ENCODE measurements at places on chromosomes 2 and 18.

DNA sequence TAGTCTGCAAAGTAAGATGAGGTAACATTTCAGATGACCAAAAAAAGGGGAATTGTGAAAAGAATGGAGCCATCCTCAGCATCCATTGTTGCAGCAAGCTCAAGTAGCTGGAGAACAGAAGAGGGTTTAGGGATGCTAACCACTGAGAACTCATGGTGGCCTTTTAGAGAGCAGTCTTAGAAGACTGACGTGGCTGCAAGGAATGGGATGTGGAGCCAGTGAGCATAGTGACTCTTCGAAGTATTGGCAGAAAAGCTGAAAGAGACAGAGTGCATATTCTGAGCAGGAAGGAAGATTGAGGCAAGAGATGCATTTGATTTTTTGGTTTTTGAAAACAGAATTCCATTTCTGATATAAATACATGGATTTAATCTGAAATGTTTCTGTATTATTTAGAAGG lies 151.2 kb downstream of the UBE2E3 start:
- DNase-seq = no peak

DNA sequence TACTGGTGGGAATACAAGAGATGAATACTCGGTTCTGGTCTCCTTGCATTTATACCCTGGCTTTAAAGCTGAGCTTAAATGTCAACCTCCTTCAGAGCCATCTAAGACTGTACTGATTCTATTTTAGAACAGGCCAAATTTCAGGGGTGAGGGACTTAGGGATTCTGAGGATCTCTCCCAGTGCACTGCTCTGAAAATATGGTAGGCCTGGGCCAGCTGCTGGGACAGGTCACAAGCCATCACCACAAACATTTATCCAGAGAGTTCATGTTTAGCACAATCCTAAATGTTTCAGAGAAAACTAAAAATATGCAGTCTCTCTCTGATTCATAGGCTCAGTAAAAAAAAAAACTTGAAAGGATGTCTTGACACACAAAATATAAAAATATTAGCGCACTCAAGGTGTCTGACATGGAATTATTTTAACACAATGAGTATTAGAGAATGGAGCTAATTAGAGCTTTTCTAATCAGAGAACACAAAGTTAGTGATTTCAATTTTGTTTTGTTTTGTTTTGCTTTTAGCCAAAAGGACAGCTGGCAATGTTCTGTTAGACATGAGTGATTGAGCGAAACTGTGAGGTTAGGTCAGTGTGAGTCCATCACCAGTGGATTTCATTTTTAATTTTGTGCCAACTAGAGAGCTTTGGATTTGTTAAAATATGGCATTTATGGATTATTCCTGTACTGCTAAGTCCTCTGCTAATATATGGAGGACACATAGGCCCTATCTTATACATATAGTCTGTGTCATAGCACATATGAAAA lies 38.8 kb downstream of the MFSD6 start:
- no peak for DNase-seq

DNA sequence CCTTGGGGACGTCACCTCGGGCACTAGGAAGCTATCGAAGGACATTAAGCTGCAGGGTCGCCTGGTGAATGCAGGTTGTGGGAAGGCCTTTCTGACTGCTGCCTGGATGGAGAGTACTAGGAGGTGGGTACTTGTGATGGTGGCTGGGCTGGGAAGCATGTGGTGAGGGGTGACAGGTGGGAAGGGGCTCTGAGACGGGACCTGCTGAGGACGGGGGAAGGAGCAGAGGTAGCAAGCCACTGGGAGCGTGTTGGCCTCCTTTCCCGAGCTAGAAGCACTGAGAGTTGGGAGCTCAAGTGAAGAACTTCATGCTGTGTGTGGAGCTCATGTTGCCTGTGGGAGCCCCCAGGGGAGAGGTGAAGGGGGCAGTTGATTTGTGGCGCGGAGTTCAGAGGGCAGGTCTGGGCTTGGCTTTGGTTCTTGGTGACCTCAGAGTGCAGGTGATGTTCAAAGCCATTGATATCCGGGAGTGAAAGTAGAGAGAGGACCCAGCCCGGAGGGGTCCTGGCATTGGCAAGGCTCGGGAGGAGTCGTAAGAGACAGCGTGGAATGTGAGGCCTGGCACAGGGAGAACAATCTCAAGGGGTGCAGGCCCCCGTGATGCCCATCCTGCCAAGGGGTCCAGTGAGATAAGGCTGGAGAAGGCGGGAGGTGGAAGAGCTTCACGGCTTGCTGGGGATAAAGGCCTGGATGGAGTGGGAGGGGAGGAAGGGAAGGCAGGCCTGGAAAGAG lies 13.2 kb downstream of the MROH2A start:
- DNase-seq = no peak

- DNase-seq = no peak
These were observed 65.2 kb downstream of the BCL11A start for GRCh38 chr2:60488291-60488690.

GRCh38 chr2:231378026-231378722 lies 17.3 kb upstream of the B3GNT7 start:
- DNase-seq = no peak

GRCh38 chr2:63665846-63666475 lies 77.2 kb downstream of the MDH1 start:
- DNase-seq = no peak

GRCh38 chr2:80126596-80127189 lies 177.9 kb downstream of the LRRTM1 start:
- DNase-seq = no peak

- no peak for DNase-seq
These were observed 136.4 kb downstream of the HDAC4 start for GRCh38 chr2:239264492-239264837.

GRCh38 chr2:3075991-3076340 lies 301.7 kb downstream of the EIPR1 start:
- no peak for DNase-seq

DNA sequence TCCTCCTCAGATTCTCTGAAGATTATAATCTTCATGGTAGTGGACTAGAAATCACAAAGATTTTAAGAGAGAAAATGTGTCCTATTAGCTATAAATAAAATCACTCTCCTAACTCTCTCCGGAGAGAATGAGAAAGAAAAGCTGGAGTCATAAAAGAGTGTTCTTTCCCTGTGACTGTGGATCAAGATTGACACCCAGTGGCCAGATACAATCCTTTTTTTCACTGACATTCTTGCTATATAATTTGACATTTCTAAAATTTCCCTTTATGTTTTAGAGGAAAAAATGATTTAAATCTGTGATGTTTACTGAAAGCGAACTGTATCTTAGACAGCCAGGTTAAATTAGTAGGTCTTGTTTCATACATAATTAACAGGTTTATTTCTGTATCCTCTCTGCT lies 35.4 kb upstream of the LRP2 start:
- no peak for DNase-seq

DNA sequence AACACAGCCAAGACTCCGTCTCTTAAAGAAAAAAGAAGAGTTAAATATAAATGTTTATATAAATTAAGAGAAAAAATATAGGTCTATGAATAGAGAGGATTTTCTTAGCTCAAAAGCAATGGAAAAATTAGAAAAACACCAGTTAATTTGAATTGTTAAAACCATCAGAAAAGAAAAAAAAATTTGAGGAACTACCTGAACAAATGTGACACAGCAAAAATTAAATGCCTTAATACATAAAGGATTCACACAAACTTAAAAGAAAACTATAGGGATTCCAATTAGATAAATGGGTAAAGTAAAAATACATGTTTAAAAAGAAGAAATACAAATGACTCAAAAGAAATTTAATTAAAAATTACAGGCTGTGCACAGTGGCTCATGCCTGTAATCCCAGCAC lies 147.9 kb upstream of the DNMT3A start:
- DNase-seq = no peak

DNA sequence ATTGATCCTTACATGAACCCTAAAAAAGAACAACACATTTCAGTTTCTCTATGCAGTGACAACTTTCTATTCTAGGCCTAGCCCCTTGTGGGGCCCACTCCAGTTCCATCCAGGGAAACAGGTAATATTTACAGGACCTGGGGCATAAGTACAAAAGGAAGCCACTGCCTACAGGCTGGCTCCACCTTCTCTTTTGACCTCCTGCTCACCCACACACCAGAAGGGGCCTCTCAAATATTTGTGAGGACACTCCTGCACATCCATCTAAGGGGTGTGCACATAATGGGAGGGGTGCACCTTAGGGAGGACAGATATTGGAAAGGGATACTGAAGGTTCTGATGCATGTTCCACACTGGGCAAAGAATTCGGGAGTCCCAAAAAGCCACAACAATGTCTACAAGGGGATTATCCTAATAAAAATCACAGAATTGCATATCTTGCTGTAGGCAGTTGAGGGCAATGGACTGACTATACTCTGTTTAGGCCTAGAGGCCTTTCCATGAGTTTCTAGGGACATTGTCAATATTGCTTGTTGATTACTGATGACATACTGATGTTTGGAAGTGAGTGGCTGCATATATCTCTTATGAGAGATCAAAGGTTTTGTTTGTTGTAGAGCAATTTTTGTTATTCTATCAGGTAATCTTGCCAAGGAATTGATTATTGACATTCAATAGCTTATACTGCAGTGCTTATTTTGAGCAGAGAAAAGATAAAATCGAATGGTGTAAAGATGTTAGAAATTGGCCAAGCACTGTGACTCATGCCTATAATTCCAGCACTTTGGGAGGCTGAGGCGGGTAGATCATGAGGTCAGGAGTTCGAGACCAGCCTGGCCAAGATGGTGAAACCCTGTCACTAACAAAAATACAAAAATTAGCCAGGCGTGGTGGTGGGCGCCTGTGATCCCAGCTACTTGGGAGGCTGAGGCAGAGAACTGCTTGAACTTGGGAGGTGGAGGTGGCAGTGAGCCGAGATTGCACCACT lies 23.8 kb upstream of the HNRNPA3 start:
- DNase-seq = no peak

- no peak for DNase-seq
These were observed 36.1 kb upstream of the B3GNT7 start for GRCh38 chr2:231359441-231359840.

DNA sequence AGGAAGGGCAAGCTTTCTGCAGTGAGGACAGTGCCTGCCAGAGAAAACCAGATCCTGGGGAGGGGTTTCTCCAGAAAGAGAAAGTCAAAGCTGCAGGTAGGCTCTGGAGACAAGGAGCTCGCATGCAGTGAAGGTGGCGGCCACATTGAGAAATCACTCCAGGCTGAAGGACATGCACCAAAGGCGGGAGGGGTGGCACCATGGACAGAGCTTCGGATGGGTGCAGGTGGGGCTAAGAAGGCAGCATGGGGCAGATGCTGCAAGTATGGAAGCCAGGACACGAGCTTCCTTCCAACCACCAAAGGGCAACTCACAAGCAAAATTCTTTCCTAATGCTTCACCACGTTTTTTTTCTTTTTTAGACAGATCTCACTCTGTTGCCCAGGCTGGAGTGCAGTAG lies 104.4 kb upstream of the SLC35G4 start:
- no peak for DNase-seq

GRCh38 chr2:234269769-234270204 lies 219.3 kb downstream of the SPP2 start:
- DNase-seq = no peak

GRCh38 chr2:213199871-213200270 lies 48.5 kb upstream of the IKZF2 start:
- no peak for DNase-seq

DNA sequence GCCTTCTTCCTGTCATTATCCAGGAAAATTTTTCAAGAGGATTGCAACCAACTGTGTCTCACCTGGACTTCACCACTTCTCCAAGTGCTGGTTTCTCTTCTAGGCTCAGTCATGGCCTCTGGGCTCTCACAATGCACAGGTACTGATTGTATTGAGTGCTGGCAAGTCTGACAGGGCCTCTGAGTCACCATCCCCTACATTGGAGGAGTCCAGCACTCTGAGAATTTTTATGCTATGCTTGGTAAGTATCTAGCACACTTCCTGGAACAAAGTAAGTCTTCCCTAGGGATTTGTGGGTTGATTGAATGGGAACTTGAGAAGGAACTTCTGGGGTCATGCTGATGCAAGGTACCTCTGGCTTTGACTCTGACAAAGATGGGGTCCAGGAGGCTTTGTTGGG lies 147.2 kb upstream of the CELF4 start:
- no peak for DNase-seq

GRCh38 chr2:202035089-202035940 lies 1.7 kb downstream of the FZD7 start:
- no peak for DNase-seq

DNA sequence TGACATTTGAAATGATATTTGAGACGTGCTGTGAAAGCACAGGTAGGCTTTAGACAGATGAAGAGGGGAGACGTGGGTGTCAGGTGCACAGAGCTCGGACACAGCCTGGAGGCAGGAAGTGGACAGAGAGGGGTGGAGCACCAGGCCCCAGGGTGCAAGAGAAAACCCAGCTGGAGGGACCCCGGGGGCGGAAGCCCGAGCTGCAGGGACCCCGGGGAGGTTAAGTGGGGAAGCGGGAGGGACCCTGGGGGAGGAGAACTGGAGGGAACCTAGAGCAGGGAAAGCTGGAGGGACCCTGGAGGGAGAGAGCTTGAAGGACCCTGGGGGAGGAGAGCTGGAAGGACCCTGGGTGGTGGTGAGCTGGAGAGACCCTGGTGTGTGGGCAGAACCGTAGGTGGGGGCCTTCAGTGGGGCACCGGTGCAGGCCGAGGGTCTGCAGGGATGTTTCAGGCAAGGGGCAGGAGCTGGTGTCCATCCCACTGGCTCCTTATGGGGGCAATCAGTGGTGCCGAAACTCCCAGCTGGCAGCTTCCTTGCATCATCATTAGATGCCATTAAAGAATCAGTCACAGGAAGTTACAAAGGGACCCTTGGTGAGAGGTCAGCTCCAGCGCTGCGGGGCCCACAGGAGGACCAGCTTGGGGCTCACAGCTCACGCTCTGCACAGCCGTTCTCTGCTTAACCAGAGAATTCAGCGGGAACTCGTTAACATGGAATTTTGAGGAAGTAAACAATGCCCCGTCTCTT lies 246.6 kb downstream of the EIPR1 start:
- DNase-seq = no peak

- no peak for DNase-seq
These were observed 142.4 kb upstream of the ZNF236 start for GRCh38 chr18:76679945-76680344.

- DNase-seq = no peak
These were observed 7.5 kb downstream of the TRABD2A start for GRCh38 chr2:84873350-84873749.

DNA sequence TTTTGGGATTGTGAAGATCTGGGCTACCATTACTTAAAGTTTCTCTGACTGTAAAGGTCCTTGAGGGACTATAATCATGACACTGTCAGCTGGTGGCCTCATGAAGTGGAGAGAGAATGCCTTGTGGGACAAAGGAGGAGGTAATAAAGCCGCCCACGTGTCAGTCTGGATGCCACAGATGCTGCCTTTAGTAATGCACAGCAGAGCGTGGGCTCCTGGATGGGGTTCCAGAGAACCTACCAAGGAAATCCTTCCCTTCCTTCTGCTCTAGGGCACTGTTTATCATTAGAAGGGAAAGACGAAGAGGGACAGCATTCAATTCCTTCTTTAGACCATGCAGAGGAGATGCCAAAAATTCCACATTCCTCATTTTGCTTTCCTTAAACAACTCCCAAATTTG lies 63.5 kb downstream of the COL5A2 start:
- DNase-seq = no peak

GRCh38 chr2:230068016-230068650 lies 591 bp downstream of the SLC16A14 start:
- no peak for DNase-seq

GRCh38 chr2:171235262-171235881 lies 74.7 kb upstream of the TLK1 start:
- DNase-seq = no peak
